ENCODE measurements at places on chromosomes 5 and 9. TPM values are rescaled to one million over a fixed set of nuclear protein-coding genes. Genes with fewer than 3 reads are reported as not detected.

DNA sequence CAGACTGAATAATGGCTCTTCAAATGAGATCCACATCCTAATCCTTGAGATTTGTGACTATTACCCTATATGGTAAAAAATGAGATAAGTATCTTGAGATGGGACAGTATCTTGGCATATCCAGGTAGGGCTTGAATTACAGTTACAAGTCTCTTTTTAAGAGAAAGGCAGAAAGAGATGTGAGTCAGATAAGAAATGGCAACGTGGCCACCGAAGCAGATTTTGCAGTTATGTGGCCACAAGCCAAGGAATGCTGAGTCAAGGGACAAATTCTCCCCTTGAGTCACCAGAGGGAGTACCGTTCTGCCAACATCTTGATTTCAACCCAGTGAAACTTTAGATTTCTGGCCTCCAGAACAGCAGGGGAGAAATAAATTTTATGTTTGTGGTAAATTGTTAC lies 1983.0 kb upstream of the C9orf72 start:
- DNase-seq = no peak

DNA sequence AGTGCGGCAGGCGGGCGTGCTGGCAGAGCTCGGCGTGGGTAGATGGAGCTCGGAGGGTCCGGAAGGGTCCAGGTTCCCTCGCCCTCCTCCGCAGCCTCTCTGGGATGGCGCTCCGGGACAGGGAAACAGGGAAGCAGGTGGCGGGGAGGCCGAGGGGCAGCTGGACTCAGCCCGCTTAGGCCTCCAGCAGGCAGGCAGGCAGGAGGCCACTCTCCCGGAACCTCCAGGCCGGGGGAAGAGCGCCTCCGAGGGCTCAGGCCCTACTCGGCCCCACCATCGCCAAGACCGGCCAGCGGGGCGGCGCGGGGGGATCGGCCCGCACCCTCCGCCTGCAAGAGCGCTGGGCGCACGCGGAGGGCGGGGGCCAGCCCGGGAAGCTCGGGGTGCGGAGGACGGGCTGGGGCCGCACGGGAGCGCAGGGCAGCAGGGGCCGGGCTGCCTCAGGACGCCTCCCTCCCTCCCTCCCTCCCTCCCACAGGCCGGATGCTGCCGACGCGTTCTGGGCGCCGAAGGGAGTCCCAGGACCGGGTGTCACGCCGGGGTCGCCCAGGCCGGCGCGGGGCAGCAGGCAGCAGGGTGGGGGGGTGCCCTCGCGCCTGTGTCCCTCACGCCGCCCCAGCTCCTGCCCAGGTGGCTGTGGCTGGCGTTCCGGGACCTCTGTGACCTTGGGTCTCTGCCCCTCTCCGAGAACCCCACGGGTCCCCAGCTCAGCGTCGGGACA lies 977 bp downstream of the MGAT4B start:
- DNase-seq = no peak

DNA sequence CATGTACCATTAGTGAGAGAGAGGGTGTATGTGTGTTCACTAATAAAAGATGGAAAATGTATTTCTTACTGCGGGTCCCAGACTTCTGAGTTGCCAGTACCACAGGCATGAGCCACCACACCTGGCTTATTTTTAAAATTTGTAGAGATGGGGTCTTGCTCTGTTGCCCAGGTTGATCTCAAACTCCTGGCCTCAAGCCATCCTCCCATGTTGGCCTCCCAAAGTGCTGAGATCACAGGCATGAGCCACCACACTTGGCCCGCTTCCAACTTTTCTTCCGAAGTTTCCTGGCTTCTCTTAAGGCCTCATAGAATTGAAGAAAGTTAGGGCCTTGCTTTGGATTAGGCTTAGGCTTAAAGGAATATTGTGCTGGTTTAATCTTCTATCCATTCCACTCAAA lies 40.4 kb upstream of the F2RL2 start:
- DNase-seq = no peak

- no peak for DNase-seq
Observed at GRCh38 chr9:4499917-4500316, 9.6 kb downstream of the SLC1A1 start.

DNA sequence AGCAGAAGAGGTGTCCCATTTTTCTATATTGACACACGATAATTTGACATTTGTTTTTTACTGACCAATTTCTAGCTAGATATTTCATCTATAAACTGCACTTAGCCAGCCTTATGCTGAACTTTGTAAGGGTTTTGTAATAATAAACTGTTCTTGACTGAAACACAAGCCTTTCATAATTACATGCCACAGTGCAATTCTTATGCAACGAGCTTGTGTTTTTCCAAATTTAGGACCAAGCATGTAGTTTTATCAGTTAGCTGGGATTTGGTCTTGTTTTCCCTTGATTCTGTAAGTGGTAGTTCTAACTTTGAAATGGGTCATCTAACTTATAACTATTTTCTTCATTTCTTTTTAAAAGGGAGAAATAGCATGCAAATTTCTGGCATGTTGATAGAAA lies 1.3 kb upstream of the LURAP1L start:
- no peak for DNase-seq

GRCh38 chr9:79371948-79372555 lies 199.7 kb upstream of the TLE4 start:
- DNase-seq = no peak

DNA sequence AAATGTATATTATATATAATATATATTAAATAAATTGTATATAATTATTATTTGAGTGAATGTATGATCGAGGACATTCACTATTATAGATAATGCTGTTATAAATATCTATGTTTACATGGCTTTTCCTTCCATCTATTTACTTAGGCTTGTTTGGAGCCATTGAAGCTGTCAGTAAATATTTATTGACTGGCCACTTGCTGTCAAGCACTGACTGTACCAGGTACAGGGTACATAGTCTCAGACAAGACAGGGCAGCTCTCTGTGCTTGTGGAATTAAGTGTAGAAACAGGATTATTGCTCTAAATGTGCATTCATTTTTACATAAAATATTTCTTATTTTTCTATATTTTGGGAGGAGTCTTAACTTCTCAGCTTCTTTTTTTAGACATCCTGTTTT lies 16.4 kb downstream of the FAXDC2 start:
- no peak for DNase-seq

- DNase-seq = no peak
Observed at GRCh38 chr9:135973277-135974219, 12.4 kb upstream of the UBAC1 start.

DNA sequence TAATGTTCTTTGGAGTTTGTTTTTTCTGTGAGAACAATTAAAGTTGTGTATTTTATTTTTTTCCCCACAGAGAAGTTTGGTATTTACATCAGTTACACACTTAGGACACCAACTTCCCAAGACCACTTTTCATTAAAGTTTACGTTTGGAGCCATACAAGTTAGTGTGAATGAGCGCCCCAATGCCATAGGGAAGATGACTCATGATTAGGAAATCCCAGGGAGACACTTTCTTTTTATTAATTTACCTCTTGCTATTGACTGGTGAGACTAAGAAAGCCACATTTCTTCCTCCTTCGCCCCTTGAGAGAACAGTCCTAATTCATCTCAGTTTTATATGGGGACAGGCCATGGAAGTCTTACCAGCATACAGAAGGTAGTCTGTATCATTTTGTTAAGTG lies 57.1 kb downstream of the EDIL3 start:
- no peak for DNase-seq

- DNase-seq = no peak
Observed at GRCh38 chr5:31516802-31517201, 15.1 kb downstream of the DROSHA start.

GRCh38 chr5:155919126-155919525 lies 407.8 kb upstream of the SGCD start:
- no peak for DNase-seq

DNA sequence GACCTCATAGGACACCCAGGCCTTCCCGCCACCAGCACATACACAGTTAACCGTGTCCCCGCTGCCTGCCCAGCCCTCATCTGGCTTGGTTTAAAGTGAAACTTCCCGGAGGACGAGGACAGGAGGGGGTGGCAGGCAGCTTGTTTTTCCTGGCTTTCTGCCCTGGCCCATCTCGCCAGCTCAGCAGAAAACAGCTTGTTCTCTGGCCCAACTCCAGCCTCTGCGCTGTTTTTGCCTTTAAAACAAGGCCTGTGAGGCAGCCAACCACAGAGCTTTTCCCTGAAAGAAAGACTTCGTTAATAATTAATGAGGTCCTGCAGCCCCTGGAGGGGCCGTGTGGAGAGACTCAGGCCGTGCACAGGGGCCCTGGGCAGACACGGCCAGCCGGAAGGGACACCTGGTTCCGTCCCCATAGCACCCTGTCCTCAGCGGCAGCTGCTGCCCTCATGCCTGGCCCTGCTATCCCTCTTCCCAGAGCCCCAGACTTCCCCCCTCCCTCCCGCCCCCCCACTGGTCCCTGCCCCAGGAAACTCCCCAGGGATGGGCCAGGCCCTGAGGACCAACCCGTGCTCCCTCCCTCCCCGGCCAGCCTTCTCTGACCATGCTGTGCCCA lies 108.7 kb downstream of the RXRA start:
- DNase-seq = no peak

GRCh38 chr5:150672237-150672883 lies 11.3 kb downstream of the MYOZ3 start:
- no peak for DNase-seq

GRCh38 chr5:36939969-36940858 lies 63.6 kb downstream of the NIPBL start:
- no peak for DNase-seq

- DNase-seq = no peak
Observed at GRCh38 chr9:94851467-94851866, 125.0 kb downstream of the AOPEP start.

DNA sequence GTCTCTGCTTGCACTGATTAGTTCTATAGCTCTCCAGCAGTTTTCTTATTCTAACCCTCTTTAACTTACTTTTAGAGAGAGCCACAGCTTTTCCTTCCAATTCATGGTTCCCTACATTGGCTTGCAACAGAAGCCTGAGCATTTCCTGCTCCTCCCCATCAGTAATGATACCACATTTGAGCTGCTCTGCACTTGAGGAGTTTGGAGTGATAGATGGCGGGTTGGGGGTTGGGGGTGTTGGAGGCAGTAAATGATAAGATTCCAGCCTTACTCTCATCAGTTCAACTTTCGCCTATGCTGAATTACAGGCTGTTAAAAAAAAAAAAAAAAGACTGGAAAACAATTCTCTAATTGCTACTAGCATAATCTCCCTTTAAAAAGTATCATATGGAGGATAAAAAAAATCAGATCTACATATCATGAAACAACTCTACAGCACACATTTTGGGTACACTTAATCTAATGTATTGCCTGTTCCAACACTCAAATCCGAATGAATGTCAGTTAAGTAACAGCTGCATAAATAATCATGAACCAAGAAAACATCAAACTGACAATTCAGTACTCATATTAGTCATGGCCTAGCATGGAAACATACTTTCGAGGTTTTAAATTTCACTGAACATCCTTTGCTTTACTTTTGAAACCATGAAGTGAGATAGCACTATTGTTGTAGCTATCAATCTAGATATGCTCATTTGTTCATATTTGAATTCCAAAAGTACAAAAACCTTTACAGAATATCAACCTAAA lies 224.7 kb downstream of the NFIB start:
- no peak for DNase-seq

- no peak for DNase-seq
Observed at GRCh38 chr9:12674961-12675360, 18.2 kb upstream of the TYRP1 start.

DNA sequence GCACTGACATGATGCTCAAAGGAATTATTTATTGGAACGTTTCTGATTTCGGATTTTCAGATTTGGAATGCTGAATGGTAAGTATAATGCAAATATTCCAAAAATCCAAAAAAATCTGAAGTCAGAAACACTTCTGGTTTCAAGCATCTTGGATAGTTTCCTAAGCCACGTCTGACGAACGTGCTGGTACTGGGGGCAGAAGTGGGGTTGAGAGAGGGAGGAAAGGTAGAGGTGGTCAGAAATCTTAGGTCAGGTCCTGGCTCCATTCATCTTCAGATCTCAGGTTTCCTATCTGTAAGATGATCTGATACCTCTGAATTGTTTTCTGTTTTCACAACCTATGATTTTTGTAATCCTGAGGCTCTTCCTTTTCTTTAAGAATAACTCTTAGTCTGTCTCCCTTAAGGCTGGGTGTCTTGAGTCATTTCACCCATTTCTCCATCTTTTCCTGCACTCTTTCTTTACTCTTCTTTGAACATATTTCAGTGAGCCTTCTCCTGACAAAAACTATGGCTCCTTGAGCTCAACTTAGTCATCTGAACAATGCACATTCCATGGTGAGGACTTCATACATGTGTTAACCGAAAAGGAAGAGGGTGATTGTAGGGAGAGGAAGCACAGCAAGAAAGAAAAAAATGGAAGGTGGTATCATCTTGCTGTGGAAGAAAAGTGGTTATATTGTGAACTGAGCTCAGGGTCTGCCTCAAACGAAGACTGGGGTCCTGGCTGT lies 3.3 kb downstream of the SGCD start:
- no peak for DNase-seq

GRCh38 chr9:70519912-70520724 lies 105.7 kb upstream of the KLF9 start:
- DNase-seq = peak; percentile 31

GRCh38 chr5:106766916-106767315 lies 903.8 kb downstream of the EFNA5 start:
- DNase-seq = no peak

DNA sequence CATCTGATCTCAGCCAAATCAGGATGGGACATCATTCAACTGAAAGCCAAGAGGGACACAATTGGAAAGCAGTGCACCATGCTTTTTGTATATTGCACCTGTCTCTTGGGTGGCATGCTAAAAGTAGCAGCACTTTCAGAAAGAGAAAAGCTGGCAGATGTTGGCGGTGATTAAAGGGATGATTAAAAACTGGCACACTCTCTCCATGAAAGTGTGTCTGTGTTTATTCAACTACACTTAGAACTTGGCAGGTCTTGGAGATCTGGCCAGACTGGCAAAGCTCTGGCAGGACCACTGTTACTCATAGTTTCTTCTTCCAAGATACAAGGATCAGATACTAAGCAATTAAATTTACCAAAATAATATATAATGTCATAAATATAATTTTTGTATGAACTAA lies 112.9 kb upstream of the ELAVL2 start:
- no peak for DNase-seq

GRCh38 chr5:94691291-94691690 lies 72.8 kb downstream of the SLF1 start:
- no peak for DNase-seq

DNA sequence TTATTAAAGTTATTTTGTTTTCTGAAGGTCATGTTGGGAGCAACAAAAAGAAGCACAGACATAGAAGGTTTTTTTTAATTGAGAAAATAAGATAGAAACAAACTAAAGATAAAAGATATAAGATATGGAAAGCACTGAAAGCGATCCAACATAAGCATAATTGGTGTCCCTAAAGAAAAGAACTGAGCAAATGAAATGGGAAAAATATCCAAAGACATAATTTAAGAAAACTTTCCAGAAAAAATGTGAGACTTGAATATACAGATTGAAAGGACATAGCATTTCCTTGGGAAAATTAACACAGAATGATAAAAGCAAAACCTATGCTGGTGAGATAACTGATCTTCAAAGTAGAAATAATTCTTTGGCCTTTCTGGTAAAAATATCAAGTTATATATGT lies 289.3 kb downstream of the KIAA0825 start:
- DNase-seq = no peak

Gene CDKN2A
- total RNA-seq = 0.43 TPM

Gene CTXN3
- total RNA-seq = not detected

Gene TSSK1B
- not detected for total RNA-seq

Gene PCDHB4
- total RNA-seq = not detected

Gene CER1
- not detected for total RNA-seq

Gene ZDHHC11
- 3.4 TPM for total RNA-seq

Gene UAP1L1
- total RNA-seq = 28.2 TPM

Gene RHOBTB3
- 9.7 TPM for total RNA-seq

Gene IFNA14
- total RNA-seq = not detected

Gene PLCXD3
- total RNA-seq = not detected

Gene SLC24A2
- total RNA-seq = 0.05 TPM

Gene NOXA1
- total RNA-seq = 1.5 TPM

Gene SPEF2
- 31.2 TPM for total RNA-seq

Gene FBP2
- total RNA-seq = not detected

All from activated naive CD4-positive, alpha-beta T cell treated with anti-CD3 and anti-CD28 coated beads, Interleukin-2, amount 50 U/mL, for 72 hours (primary cell).